ENCODE measurements at places on chromosomes 13 and 19.

- no peak for DNase-seq
These were observed 12.0 kb downstream of the BCAM start for GRCh38 chr19:44820648-44821609.

DNA sequence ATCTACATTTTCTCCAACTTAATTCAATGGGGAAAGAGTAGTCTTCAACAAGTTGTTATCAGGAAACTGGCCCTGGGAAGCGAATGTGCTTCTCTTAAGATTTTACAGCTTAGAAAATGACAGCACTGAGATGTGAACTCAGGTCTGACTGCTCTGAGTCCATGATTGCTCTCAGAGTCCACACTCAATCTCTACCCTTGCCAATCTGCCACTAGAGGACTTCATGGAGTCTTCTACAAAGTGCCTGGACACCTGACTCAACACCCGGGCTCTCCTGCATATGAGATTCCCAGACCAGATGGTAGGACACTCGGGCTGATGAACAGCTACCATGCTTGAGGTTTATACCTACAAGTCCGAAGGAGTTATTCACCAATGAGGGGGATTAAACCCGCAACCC lies 74.8 kb downstream of the ABCC4 start:
- no peak for DNase-seq

- DNase-seq = no peak
These were observed 5.6 kb upstream of the ZNF607 start for GRCh38 chr19:37725181-37725580.

DNA sequence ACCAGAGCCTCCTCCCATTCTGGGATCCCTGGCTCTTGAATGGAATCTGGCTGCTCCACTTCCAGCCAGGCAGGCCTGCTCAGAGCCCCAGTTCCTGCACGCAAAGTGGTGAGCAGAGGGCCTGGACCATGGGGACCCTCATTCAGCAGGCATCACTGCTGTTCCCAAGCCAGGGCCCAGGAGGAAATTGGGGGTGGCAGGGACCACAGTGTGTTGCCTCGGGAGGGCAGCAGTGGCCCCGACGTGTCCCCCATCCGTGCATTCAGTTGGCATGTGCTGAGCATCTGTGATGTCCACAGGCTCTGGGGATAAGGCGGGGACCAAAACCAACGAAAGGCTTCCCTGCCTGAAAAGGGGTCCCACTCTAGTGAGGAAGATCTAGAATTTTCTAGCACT lies 11.2 kb downstream of the CCDC97 start:
- DNase-seq = no peak
